NCI-H1048 (cell line): ENCODE measurements at places on chromosomes 4 and X.

DNA sequence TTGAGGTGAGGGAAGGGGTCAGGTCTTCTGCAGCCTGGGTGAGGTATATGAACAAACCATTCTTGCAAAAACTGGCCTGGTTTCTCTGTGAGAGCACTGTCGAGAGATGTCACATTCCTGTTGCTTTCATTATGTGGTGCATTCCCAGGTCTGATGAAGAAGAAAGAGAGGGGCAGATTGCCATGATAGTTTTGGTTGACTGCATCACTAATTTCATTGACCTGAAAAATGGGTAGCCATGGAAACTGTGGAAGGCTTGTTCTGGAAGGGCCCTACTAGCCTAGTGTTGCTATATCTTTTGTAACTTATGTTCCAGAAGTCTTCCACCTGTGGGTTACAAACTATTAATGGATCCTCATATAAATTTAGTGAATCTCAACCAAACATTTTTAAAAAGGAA, 32.9 kb upstream of the CYBB start:
- DNase-seq: no peak

DNA sequence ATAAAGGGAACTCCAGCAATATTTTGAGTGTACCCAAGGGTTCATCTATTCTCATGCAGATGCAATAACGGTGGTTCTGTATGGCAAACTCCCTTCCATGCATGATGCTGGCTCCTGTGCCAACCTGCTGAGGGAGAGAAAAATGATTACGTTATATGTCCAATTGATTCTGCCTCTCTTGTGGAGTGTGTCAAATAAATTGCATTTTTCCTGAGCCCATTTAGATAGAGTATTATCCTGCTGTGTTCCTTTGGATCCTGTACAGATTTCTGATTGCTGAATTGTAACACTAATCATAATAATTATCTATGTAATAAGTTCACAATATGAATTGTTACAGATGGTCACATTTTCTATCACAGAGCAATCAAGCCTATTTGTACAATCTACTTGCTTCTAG, 821.7 kb downstream of the C4orf33 start:
- no peak for DNase-seq

DNA sequence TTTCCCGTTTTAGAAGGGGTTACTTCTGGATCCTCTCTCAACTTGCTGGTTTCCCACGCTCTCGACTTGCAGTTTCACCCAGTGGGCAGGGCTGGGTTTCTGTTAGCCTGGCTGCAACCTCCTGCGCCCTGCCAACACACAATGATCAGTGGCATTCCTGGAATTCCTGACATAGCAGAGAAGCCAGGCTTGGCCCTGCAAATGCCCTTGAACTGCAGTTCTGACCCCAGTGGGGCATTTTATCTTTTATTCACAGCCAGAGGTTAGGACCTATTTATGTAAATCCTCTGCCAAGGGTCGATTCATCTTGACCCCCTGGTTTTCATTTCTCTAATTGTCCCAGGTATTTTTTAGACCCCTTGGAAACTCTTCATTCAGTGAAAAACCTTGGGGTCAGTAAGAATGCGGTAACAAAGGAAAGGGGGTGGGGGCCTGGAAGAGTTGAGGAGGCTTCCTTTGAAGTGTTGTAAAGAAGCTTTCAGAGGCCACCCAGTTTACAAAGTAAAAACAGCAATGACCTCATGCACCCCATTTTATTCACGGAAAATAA, 217.6 kb downstream of the ZNF674 start:
- peak; percentile 0 for DNase-seq

DNA sequence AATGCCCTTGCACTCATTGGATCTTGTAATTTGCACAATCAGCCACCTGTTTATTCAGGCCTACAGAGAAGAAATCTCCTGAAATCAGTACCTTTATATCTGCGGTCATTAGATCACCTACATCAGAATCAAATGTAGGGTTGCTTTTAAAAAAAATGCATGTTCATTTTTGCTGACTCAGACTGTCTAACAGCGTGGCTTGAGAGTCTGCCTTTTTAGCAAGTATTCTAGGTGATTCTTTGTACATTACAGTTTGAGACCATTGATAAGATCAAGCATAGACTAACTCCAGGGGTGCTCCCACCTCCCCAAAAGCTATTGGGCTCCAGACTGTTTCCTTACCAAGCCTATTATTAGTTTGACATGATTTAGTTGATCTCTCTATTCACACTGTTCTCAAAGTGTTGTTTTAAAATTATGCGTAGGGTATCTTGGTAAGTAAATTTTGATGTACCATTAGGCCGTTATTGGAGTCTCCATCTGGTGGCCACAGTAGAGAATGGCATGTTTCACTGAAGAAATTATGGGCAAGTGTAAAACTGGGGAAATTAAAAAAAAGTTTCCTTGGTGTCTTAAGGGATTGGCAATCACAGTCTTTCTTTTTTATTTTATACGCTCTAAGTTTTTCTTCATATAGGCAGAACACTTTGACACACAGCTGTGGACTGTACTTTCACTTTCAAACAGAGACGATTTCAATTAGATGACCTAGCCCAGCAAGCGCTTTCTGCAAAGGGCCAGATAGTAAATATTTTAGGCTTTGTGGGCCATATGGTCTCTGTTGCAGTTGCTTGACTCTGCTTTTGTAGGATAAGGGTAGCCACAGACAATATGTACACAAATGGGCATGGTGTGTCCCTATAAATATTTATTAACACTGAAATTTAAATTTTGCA, 33.7 kb upstream of the MSL3 start:
- peak; percentile 2 for DNase-seq

DNA sequence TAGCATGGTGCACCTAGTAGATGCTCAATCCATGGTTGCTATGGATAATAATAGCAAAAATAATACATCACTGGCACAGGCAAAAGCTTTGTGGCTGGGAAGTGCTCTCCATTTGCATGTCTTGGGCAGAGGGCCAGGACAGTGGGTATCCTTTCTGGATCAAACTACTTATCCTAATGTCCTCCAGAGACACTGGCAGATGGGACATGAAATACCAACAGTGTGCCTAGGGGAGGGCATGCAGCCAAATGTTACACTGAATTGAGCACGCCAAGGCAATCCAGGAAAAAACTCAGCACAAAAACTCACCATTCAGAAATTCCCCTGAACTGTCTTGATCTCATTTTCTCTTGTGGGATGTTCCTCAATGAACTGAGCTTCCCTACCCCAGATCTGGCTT, 98.6 kb upstream of the SCML1 start:
- DNase-seq: no peak

DNA sequence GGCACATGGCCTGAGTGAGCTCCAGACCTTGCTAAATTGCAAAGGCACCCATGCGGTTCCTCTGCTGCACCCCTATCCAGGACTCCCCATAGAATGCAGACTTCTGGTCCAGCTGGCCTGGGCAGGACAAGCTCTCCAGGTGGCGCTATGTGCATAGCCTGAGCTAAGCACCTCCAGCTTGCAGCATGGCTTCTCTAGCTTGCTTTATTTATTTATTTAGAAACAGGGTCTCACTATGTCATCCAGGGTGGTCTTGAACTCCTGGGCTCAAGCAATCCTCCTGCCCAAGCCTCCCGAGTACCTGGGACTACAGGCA, 5.5 kb upstream of the WFS1 start:
- DNase-seq: no peak

DNA sequence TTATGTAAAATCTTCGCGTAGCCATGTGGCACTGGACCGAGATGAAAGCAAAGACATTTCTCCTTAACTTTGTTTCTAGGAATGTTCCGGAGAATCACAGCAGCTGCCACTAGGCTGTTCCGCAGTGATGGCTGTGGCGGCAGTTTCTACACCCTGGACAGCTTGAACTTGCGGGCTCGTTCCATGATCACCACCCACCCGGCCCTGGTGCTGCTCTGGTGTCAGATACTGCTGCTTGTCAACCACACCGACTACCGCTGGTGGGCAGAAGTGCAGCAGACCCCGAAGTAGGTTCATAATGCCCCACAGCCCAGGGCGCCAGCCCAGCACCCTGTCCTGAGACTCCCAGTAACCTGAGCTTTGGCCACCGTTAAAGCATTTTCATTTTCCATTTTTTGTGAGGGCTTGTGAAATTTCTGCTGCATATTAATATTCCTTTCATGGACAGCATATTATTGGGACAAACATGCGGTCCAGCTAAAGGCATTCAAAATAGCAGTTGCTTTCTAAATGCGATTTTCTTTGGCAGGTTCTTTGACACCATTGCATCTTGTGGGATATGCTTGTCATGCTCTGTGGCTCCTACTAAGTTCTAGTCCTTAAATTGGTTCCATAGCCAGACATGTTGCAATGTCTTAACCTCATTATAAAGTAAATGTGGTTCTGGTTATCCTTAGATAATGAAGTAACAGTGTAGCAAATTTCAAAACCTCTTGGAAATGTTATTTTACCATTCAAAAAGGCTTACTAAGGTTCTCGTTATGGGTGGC, 49.1 kb upstream of the MSANTD1 start:
- no peak for DNase-seq

DNA sequence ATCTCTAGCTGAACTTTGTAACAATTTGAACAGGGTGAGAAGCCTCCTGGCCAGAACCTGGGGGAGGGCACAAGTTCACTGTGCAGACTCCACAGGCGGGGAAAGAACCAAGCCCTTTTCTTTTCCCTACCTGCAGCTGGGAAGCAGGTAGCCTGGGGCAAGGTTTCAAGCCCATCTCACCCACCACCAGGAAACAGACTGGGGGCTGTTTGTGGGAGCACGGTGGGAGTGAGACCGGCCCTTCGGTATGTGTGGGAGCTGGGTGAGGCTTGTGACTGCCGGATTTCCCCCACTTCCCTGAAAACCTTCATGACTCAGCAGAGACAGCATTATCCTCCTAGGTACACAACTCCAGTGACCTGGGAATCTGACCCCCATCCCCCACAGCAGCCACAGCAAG, 211.7 kb downstream of the ZNF674 start:
- DNase-seq: no peak

DNA sequence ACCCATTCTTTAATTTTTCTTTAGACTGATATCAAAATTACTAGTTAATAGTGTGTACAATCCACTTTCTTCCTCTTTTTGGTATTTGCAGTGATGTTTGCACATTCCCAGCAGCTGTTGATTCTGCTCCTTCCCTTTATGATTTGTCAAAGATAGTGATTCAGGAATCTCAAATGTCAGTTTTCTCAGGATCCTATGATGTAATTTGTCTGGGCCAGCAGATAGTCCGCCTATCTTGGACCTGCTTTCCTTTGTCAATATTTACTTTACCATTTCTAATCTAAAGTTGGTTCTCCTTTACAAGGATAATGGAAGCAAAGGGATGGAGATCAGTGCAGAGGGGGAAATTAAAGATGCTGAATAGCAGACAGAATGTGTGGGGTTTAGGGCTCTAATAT, 122.1 kb downstream of the REELD1 start:
- no peak for DNase-seq

DNA sequence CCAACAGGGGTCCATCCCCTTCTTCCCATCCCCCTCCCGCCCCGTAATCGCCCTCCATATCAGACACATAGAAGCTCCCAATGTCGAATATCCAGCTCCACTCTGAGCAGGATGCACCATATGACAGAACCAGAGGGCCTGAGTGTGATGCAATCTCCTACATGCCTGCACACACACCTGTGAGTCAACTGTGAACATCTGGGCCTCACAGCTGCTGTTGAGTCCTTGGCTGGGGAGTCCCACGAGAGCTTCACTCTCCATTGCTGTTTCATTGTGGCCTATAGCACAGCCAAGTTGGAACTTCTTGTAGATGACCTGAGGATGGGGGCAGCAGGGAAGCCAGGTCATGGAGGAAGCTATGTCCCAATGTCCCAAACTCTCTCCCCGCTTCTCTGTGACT, 8.2 kb downstream of the SLC38A5 start:
- DNase-seq: no peak

GRCh38 chr4:28241021-28241420, 1380.4 kb downstream of the STIM2 start:
- DNase-seq: no peak

GRCh38 chr4:33134366-33134765, 2414.2 kb downstream of the PCDH7 start:
- no peak for DNase-seq

DNA sequence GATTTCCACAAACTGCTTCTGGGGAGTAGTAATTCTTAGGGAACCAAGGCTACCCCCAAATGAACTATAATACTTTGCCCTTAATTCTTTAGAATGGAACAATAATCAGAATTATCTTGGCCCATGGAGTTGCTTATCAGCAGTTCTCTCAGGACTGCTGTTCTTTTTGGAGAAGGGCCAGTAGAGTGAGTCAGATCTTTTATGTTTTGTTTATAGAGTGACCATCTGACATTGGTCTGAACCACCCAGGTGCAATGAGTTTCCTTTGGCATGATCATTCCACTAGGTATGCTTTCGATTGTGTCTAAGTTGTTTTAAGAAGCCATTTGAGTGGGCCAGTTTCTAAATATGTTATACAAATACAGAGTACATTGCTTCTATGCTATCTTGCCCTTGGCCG, 31.8 kb downstream of the PRRG1 start:
- DNase-seq: no peak

DNA sequence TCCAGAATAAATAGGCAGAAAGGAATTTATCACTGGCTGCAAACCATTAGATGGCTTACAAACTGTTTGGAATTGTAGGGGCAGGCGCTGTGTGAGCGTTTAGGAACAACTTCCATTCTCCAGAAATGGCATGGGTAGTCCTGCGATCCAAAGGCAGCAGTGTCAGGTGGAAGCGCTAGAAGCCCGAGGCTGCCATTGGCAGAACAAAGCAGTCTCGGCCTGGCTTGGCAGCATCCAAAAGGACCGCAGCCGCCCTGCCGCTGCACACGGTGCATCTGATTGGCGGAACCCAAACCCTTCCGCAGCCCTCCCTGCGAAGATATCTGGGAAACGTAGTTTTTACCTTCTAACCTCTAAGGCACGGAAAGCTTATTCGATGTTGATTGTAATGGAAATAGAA, 23.6 kb upstream of the YTHDC1 start:
- no peak for DNase-seq

DNA sequence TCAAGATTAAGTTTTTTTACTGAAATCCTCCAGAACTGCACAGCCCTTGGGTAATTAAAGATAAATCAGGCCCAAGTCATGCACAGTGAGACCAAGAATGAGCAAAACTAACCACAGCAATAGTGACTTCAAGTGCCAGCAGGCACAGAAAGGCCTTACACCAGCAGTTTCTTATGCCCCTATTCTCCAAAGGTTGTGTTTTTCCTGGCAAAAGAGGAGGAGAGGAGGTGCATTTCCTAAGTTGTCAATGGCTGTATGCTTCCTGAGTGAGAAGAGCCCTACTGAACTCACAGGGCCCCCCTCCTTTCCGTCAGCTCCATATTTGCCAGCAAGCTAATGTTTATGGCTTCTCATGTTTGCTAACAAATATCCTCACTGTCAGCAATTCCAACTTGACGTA, 418.7 kb upstream of the INTU start:
- DNase-seq: no peak

DNA sequence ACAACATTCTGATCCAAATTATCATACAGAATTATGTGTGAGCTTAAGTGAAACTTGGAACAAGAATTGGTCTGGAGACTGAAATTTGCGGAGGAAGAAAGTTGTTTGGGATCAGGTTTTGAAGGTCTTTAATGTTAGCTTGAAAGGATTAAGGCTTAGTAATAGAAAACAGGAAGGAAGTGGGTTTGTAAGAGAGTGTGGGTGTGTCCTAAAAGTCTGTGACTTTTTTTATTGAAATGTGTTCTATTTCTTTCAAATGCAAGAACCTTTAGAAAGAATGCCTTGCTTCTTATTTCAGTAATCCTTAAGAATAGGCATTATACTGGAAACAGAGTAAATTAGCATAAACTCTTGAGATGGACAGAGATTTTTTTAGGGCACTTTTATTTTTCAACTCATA, 198.0 kb downstream of the GALNTL6 start:
- no peak for DNase-seq
